ENCODE measurements at places on chromosomes 1 and 21.
A peak's percentile ranks its signal among the peaks of the same experiment; 100 is the strongest.

- no peaks in the 10 kb centered on the region for H3K36me3 ChIP-seq
- H3K27ac ChIP-seq = no peak overlapping the region
- H3K4me1 ChIP-seq = peaks cover 51% of the 10 kb centered on the region
- H3K27me3 ChIP-seq = no peaks in the 10 kb centered on the region
- no peak for DNase-seq
- no peak overlapping the region for H3K4me3 ChIP-seq
Measured at GRCh38 chr1:222040121-222040805, 298.4 kb upstream of the DUSP10 start.

DNA sequence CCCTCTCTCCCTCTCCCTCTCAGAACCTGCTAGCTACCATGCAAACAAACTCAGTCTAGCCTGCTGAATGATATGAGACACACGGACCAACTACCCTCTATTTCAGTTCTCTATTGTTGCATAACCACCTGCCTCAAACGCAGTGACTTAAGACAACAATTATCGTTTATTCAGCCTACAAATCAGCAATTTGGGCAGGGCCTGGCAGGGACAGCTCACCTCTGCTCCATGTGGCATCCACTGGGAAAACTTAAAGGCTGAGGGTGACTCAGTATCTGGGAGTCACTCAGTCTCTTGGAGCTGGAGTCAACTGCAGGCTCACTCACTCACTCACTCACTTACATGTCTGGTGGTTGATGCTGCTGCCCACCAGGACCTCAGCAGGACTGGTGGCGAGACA, 121.3 kb downstream of the SEC16B start:
- no peaks in the 10 kb centered on the region for H3K27me3 ChIP-seq
- DNase-seq = no peak
- H3K4me1 ChIP-seq = no peaks in the 10 kb centered on the region

GRCh38 chr1:156376146-156376545, 7.1 kb downstream of the RHBG start:
- no peaks in the 10 kb centered on the region for H3K36me3 ChIP-seq
- peaks cover 7% of the 10 kb centered on the region for H3K4me1 ChIP-seq
- no peak overlapping the region for H3K4me3 ChIP-seq
- H3K27me3 ChIP-seq = peaks cover 6% of the 10 kb centered on the region

DNA sequence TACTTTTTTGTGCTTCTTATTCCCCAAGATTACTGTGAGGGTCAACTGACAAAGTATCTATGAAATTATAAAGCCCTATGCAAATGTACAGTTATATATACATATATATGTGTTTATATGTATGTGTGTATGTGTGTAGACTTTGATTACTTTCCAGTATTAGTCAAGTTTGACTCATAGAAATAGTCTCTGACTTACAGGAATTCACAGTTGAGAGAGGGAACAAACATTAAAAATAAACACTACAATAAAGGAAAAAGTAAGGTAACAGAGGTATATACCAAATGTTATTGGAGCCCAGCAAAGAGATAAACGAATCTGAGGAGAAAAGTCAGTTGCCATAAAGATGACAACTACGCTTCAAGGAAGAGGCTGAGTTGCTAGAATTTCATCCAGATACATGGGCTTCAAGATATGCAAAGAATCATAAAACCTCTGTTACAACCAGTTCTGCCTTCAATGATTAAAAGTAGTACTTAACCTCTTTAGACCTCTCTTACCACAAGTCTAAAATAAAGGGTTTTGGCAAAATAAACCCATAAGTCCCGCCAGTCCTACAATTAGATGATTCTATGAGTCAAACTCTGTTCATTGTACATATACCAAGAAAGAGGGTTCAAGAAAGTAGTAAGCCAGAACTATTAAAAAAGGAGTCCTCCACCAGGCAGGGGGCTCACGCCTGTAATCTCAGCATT, 7.2 kb downstream of the IFT25 start:
- no peaks in the 10 kb centered on the region for H3K4me1 ChIP-seq
- no peaks in the 10 kb centered on the region for H3K36me3 ChIP-seq
- H3K27ac ChIP-seq = no peak overlapping the region
- H3K4me3 ChIP-seq = no peak overlapping the region
- no peak for DNase-seq

DNA sequence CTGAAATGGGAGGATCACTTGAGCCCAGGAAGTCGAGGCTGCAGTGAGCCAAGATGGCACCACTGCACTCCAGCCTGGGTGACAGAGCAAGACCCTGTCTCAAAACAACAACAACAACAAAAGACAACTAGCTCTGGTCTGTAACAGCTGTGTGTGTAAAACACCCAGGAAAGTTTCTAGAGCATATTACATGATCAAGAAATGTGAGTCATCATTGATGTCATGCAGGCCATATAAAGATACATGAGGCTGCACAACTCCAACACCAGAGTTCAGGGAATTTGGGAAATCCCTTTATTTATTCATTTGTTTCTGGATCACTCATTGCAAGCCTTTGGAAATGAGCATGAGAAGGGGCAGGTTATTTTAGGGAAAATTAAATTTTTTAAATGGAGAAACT, 50.3 kb upstream of the CTPS1 start:
- DNase-seq = no peak
- no peak overlapping the region for H3K27ac ChIP-seq
- no peaks in the 10 kb centered on the region for H3K4me1 ChIP-seq
- no peaks in the 10 kb centered on the region for H3K36me3 ChIP-seq

- no peak for DNase-seq
- H3K4me1 ChIP-seq = peaks cover 8% of the 10 kb centered on the region
- no peak overlapping the region for H3K27ac ChIP-seq
Measured at GRCh38 chr1:56098946-56099345, 480.4 kb downstream of the PLPP3 start.

DNA sequence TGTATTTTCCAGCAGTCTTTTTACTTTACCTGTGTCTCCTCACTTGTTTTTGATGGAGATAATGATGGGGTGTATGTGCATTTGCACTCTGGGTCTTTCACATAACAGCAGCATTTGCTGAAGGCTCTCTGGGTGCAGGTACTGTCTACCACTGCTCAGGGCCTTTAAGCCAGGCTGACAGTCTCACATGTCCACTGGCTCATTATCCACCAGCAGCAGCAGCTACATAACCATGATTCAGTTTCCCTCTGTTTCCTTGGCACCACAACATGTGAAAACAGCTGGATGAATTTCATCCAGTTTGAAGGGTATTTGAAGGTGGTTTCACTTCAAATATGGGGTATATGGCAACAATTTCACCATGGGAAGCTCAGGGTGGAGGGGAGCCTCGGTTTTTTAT, 41.2 kb upstream of the ROR1 start:
- no peaks in the 10 kb centered on the region for H3K36me3 ChIP-seq
- no peak overlapping the region for H3K27ac ChIP-seq
- no peak overlapping the region for H3K4me3 ChIP-seq

DNA sequence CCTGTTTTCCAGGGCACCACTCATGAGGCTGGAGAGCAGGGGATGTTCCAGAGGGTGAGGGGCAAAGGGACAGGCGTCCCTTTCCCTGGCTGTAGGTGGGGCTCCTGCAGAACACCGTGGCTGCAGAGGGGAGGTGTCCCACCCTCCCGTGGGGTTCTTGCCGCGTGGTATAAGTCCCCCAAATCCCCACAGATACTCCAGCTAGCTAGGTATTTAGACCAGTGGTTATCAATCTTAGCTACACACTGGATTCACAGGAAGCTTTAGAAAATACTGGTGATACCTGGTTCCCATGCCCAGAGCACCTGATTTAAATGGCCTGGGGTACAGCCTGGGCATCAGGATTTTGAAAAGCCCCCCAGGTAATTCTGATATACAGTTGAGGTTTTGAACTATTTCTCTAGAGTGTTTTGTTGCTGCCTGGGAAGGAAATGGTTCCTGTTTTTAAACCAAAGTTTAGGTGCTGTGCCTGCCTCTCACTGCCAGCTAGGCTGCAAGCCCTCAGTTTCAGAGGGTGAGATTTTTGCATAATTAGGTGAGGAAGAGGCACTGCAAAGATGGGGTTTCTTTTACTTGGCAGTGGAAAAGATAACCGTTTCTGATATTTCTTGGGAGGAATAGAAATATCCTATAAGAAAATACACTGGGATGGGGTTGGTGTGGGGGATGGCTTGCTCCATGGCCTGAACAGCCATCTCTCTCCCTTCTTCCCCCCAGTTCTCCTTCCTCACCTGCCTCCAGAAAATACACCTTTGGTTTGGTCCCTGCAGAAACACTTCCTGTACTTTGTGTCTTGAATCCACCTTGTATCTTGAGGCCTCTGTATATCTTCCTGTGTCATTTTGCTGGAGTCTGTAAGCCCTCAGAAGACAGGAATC, 51.7 kb downstream of the RASSF5 start:
- DNase-seq = no peak
- peak overlapping the region; percentile 98 for H3K27ac ChIP-seq

- no peak overlapping the region for H3K27ac ChIP-seq
- no peaks in the 10 kb centered on the region for H3K27me3 ChIP-seq
- DNase-seq = peak; percentile 60
- H3K4me1 ChIP-seq = no peaks in the 10 kb centered on the region
Measured at GRCh38 chr21:17903029-17903806, 84.1 kb upstream of the C21orf91 start.

DNA sequence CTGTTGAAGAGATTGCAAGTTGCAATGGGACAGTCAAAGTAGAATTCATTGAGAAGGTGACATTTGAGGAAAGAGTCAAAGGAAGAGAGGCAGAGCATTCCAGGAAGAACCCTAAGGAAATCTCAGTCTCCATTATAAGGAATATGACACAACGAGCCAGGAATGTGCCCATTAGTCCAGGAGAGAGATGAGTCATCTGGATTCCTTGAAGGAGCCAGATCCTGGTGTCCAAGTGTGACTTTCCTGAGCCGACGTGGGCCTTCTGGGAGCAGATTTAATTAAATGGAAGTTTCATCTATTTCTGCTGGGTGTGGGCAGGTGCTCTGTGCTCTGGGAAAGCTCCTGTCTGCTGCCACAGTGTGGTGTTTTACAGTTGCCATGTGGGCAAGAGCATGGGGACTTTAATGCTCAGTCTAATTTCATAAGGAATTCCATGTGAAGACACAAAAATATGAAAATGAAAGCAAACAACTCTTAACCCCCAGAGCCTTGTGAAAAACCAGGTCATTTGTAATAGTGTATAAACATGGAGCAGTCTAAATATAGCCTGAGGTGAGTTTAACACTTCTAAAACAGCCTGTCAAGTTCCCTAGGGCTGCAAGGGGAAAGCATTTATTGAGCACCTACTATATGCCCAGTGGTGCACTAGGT, 111.4 kb upstream of the ARTN start:
- peaks cover 12% of the 10 kb centered on the region for H3K4me1 ChIP-seq
- H3K36me3 ChIP-seq = no peaks in the 10 kb centered on the region
- H3K4me3 ChIP-seq = no peak overlapping the region
- DNase-seq = peak; percentile 85

DNA sequence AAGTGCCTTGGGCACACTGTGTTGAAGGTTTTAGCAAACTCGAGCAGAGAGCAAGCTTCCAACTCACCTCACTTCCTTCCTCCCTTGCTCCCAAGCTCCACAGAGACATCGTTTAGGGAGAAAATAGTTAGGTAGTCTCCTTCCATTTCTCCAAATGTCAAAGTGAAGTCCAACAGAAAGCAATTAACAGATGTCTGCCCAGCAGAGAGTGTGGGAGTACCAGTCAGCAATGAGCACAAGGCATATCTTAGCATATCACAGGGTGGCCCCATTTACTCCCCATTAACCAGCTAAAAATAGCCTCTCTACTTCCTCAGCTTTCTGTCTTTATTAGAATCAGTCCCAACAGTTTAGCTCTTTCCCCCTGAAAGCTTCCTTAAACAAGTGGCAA, 334.2 kb upstream of the CAMK1G start:
- H3K27me3 ChIP-seq = no peaks in the 10 kb centered on the region
- H3K4me1 ChIP-seq = peaks cover 21% of the 10 kb centered on the region
- peak overlapping the region; percentile 83 for H3K27ac ChIP-seq
- peak; percentile 56 for DNase-seq
- no peak overlapping the region for H3K4me3 ChIP-seq

Data from cardiac muscle cell (in vitro differentiated cells and primary cell).